ENCODE measurements at places on chromosomes 16 and 17.

DNA sequence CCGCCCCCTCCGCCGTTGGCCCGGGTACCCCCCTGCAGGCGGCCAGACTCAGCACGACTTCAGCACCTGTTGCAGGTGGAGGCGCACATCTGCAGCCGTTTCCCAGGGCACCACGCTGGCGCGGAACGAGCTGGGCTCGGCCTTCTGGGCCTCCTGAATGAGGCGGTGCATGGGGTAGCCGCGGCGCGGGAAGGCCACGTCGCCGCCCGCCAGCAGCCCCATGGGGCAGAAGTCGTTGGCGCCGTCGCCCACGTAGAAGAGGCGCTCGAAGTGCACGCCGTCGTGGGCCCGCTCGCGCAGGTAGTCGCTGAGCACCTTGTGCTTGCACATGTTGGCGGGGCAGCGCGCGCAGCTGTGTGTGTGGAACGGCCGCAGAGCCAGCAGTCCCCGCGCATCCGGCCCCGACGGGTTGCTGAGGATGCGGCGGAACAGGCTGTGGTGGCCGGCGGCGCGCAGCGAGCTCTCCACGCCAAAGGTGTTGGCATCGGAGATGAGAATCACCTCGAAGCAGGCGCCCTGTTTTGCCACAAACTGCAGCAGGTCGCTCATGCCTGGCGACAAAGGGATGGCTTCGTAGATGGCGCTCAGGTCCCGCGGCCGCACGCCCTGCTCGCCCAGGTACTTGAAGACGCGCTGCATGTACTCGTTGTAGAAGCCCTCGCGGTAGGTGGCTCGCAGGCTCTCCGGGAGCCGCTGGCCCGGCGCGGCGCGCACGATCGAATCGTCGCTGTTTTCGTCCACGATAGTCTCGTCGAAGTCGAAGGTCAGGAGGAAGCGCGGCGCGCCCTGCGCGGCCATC is 6.2 kb downstream of the PHOSPHO1 start:
- peak; percentile 36 for DNase-seq

GRCh38 chr16:84513123-84513522 is 8.7 kb upstream of the MEAK7 start:
- no peak for DNase-seq

DNA sequence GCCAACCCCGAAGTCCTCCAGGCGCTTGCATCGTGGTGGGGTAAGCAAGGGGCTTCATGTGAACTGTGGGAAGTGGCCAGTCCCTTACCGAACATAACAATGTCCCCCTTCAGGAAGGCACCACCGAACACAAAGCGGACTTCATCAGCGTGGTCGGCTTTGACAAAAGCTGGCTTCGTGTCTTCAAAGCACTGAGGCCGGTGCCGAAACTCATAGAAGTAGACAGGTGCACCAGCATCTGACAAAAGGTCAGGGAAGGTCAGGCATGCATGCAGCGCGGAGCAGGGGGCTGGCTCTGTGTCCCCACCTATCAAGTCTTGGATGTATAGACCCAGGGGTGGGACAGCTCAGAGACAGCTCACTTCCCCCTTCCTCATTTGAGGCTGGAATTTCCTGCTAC is 16.6 kb upstream of the CES1 start:
- no peak for DNase-seq

DNA sequence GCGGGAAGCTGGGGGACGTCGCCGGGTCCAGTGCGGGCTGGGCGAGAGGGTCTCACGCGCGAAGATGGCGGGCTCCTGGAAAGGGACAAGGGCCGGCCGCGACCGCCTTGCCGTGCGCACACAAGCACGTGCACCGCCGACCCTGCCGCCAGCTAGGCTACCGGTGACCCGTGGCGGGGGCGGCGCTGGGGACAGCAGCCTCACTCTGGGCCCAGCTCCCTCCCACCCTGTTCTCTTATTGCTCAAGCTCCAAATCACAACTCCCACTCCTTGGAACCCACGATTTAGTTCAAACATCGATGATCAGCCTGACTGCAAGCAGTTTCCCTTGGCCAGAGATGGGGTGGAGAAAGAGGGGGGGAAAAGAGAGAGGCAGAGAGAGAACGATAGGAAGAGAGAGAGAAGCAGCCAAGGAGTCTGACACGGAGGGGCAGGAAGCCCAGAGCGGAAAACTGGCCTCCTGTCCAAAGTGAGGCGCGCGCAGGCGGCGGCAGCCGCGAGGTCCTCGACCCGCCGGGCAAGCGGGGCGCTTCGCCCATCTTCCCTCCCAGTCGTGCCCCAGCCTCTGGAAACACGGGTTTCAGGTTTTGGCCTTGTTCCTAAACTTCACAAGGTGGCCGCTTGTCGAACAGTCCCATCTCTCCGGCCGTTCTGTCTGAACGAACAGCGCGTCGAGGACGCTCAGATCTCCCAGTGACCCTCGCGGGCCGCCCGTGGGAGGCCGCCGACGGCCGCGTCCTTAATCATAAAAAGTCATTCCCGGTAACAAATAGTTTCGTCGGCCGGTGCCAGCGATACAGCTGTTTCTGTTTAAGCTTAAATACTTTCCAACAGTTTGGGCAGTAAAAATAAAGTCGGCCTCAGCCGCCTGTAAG is 1.7 kb upstream of the CBX8 start:
- no peak for DNase-seq

DNA sequence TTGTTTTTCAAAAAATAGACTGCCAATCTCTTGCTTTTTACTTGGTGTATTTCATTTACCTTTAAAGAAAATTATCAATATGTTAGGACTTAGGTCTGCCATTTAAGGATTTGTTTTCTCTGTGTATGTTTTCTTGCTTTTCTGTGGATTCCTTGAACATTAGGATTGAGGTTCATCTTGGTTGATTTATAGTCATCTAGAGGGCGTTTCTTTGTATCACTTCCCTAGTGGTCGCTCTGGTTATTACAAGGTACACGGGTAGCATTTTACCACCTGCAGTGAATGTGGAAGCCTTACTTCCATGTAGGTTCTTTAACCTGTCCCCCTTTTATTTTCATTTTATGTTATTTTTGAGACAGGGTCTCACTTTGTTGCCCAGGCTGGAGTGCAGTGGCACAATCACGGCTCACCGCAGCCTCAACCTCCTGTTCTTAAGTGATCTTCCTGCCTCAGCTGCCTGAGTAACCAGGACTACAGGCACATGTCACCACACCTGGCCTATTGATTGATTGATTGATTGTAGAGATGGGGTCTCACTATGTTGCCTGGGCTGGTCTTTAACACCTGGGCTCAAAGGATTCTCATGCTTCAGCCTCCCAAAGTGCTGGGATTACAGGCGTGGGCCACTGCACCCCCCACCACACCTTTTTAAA is 35.2 kb upstream of the CBX4 start:
- DNase-seq: no peak

- DNase-seq: no peak
Observed at GRCh38 chr17:49580981-49581647, 5.4 kb downstream of the NXPH3 start.

- no peak for DNase-seq
Observed at GRCh38 chr16:64397042-64397441, 724.8 kb downstream of the CDH11 start.

GRCh38 chr17:32626379-32626791 is 139.6 kb downstream of the CDK5R1 start:
- DNase-seq: no peak

DNA sequence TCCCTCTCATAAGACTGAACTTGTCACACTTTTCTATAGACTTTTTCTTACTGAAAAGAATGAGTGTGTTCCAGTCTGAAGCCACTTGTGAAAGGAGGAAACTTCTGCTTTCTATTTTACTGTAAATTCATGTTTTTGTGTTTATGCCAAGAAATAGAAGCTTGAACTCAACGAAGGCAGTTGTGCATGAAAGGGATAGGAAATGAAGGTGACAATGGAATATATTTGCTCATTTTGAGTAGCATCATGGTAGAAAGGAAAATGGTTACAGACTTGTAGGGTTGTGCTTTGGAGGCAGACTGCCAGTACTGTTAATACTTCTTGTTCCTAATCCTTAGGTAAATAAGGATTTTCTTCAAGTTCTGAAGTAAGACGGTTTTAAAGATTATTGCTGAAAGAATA is 8.1 kb downstream of the CLTC start:
- no peak for DNase-seq

GRCh38 chr17:32928586-32929535 is 908 bp downstream of the TMEM98 start:
- no peak for DNase-seq

Data from T-helper 9 cell (primary cell).